ENCODE measurements at places on chromosomes 3 and 15. TPM values are rescaled to one million over a fixed set of nuclear protein-coding genes. Genes with fewer than 3 reads are reported as not detected.
A peak's percentile ranks its signal among the peaks of the same experiment; 100 is the strongest.

Gene C3orf22
- polyA plus RNA-seq = not detected

Gene AHSG
- polyA plus RNA-seq = 0.03 TPM

Gene ANKRD34C
- 0.01 TPM for polyA plus RNA-seq

Gene CCR3
- not detected for polyA plus RNA-seq

DNA sequence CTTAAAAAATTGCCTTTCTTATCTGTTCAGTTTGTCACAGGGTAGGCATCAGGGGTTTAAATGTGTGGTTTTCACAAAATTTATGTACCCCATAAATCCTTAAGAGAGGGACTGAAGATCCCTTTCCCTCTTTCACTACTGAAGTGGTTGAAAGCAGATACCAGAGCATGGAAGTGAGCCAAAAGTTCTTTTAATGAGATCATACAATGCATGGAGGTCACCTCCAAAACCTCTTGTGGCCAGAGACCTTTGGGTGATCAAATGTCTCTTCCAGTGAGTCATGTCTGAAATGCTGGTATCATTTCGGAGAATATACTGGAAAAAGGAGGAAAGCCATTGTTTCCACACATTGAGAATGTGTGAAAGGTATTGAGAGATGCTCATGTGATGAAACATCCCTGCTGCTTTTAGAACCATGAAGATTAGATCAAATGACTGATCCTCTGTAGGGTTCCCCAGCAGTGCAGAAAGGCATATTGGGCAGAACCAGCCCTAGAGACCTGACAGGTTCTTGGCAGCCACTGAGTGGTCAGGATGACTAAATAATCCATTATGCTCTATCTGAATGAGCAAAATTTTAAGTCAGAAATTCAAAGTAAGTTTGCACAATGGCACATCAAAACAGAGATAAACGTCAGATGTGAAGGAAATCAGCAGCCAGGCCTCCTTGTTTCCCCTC lies 165.8 kb upstream of the SLC2A2 start:
- no peak overlapping the region for H3K4me3 ChIP-seq
- no peaks in the 10 kb centered on the region for H3K36me3 ChIP-seq
- H3K27ac ChIP-seq = no peak overlapping the region
- DNase-seq = no peak
- H3K27me3 ChIP-seq = no peaks in the 10 kb centered on the region

- H3K4me1 ChIP-seq = no peaks in the 10 kb centered on the region
- no peak for DNase-seq
- no peaks in the 10 kb centered on the region for H3K36me3 ChIP-seq
- no peak overlapping the region for H3K27ac ChIP-seq
Measured at GRCh38 chr3:34155108-34155507, 356.7 kb downstream of the PDCD6IP start.

GRCh38 chr15:29316422-29316821 lies 46.8 kb upstream of the NSMCE3 start:
- H3K4me1 ChIP-seq = no peaks in the 10 kb centered on the region
- H3K4me3 ChIP-seq = no peak overlapping the region
- no peaks in the 10 kb centered on the region for H3K27me3 ChIP-seq
- no peak overlapping the region for H3K27ac ChIP-seq

GRCh38 chr3:100637197-100637631 lies 27.8 kb downstream of the ADGRG7 start:
- DNase-seq = no peak
- no peaks in the 10 kb centered on the region for H3K36me3 ChIP-seq
- H3K4me3 ChIP-seq = no peak overlapping the region
- H3K27me3 ChIP-seq = no peaks in the 10 kb centered on the region
- no peaks in the 10 kb centered on the region for H3K4me1 ChIP-seq

GRCh38 chr3:57756528-57757401 lies 656 bp downstream of the SLMAP start:
- peak; percentile 50 for DNase-seq
- H3K27ac ChIP-seq = peak overlapping the region; percentile 94
- H3K27me3 ChIP-seq = no peaks in the 10 kb centered on the region
- H3K4me1 ChIP-seq = peaks cover 21% of the 10 kb centered on the region
- peak overlapping the region; percentile 88 for H3K4me3 ChIP-seq

DNA sequence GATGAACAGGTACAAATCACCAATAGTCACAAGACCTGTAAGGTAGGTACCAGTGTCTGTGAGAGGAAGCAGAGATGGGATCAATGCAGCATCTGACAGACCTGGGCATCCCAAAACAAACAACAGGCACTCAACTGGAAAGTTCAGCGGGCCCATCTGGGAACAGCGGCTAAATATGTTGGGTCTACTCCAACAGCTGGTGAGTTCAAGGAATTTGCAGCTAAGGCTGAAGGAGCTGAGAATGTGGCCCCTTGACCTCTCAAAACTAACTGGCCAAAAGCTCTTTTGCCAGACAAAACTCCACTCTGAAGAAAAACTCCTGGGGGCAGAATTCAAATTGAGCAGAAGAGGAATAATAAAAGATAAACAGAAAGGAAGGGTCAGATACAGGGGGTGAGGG lies 24.4 kb downstream of the AVEN start:
- H3K4me1 ChIP-seq = peaks cover 4% of the 10 kb centered on the region
- H3K36me3 ChIP-seq = no peaks in the 10 kb centered on the region
- no peak for DNase-seq
- no peak overlapping the region for H3K27ac ChIP-seq
- H3K27me3 ChIP-seq = no peaks in the 10 kb centered on the region

GRCh38 chr3:56654460-56654859 lies 28.6 kb downstream of the TASOR start:
- DNase-seq = no peak
- H3K36me3 ChIP-seq = peaks cover 35% of the 10 kb centered on the region
- H3K27ac ChIP-seq = no peak overlapping the region
- no peak overlapping the region for H3K4me3 ChIP-seq

- DNase-seq = no peak
- H3K4me3 ChIP-seq = no peak overlapping the region
Measured at GRCh38 chr15:75211436-75212199, 9.9 kb downstream of the C15orf39 start.

DNA sequence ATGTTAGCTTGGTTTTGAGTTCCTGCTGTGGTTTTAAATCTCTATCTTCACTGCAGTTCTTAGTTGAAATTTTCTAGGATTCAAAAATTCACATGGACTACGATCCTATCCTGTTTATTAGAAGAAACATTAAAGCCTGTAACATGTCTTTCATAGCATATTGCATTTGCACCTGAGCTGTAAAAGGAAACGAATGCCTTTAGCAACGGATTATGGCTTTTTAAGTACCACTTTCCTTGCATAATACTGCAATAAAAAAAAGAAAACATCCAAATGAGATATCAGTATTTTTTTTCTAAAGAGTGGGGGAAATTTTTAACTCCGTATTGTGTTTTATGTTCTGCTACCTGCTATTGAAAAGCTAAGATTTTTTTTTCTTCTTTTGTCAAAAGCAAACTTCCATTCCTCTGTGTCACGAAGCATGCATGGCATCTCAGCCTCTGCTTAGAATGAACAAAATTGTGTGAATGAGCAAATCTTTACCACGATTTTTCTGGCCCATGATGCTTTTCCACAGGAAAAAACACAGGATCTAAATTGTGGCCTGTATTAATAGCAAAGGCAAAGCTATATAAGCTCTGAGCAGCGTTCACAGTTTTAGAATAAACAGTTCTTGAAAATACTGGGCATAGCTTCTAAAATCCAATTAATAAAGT lies 110.0 kb upstream of the CDIN1 start:
- no peak for DNase-seq
- no peak overlapping the region for H3K4me3 ChIP-seq
- no peaks in the 10 kb centered on the region for H3K36me3 ChIP-seq
- H3K27ac ChIP-seq = no peak overlapping the region

- no peak overlapping the region for H3K4me3 ChIP-seq
- H3K4me1 ChIP-seq = no peaks in the 10 kb centered on the region
- no peaks in the 10 kb centered on the region for H3K36me3 ChIP-seq
- DNase-seq = no peak
Measured at GRCh38 chr3:187651282-187651681, 18.9 kb downstream of the SST start.

DNA sequence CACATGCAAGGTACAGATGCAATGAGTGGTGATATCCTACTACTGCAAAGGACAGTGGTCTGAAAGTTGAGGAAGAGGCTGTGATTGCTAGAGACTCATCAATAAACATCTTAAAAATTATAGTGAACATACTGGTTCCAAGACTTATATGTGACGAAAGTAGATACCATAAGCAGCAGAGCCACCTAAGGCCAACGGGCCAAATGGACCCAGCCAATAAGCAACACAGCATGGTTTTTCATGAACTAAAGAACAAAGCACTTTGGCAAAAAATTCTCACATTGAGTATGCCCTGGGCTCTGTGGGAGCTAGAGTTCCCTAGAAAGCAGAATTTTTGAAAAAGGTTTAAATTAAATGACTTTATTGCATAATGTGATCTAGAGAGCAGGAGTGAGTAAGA lies 272.1 kb downstream of the SI start:
- no peak overlapping the region for H3K27ac ChIP-seq
- peak; percentile 8 for DNase-seq
- H3K4me1 ChIP-seq = no peaks in the 10 kb centered on the region
- no peaks in the 10 kb centered on the region for H3K36me3 ChIP-seq
- no peak overlapping the region for H3K4me3 ChIP-seq

- H3K27ac ChIP-seq = no peak overlapping the region
- H3K4me1 ChIP-seq = peaks cover 12% of the 10 kb centered on the region
- DNase-seq = no peak
- no peaks in the 10 kb centered on the region for H3K27me3 ChIP-seq
Measured at GRCh38 chr3:177145954-177146353, 51.3 kb downstream of the TBL1XR1 start.

GRCh38 chr3:20576228-20576627 lies 390.2 kb upstream of the SGO1 start:
- H3K27ac ChIP-seq = no peak overlapping the region
- H3K27me3 ChIP-seq = no peaks in the 10 kb centered on the region
- H3K4me1 ChIP-seq = no peaks in the 10 kb centered on the region
- no peaks in the 10 kb centered on the region for H3K36me3 ChIP-seq
- DNase-seq = peak; percentile 23

- no peak overlapping the region for H3K4me3 ChIP-seq
- no peaks in the 10 kb centered on the region for H3K27me3 ChIP-seq
- no peak for DNase-seq
Measured at GRCh38 chr3:127614928-127615589, 13.9 kb upstream of the PODXL2 start.

- H3K4me3 ChIP-seq = peak overlapping the region; percentile 57
- no peak overlapping the region for H3K27ac ChIP-seq
- no peaks in the 10 kb centered on the region for H3K4me1 ChIP-seq
Measured at GRCh38 chr15:41333026-41333562, 413 bp downstream of the NUSAP1 start.

DNA sequence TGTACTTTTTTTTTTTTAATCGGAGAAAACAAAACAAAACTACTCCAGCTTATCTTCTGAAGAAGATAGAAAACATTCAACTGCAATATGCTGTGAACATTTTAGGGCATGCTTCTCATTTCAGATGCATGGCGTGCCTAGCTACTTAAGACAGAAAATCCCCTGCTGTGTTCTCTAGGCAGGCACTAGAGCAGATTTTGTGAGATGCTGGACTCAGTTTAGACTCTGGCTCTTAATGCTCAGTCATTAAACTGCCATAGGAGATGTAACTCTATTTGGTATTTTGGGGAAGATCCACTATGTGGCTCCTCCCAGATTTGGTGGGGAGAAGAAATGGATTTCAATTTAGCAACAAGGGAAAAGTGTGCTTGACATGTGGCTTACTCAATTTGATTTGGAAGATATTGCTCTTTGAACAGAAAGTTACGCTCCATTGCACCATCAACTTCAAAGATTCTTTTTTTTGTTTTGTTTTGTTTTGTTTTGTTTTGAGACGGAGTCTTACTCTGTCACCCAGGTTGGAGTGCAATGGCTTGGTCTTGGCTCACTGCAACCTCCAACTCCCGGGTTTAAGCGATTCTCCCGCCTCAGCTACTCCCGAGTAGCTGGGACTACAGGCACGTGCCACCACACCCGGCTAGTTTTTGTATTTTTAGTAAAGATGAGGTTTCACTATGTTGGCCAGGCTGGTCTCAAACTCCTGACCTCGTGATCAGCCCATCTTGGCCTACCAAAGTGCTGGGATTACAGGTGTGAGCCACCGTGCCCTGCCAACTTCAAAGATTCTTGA lies 62.0 kb upstream of the LEKR1 start:
- no peaks in the 10 kb centered on the region for H3K27me3 ChIP-seq
- H3K27ac ChIP-seq = no peak overlapping the region
- no peak for DNase-seq
- H3K4me1 ChIP-seq = peaks cover 9% of the 10 kb centered on the region

GRCh38 chr3:78967061-78967460 lies 800.7 kb downstream of the ROBO1 start:
- no peak overlapping the region for H3K4me3 ChIP-seq
- no peak for DNase-seq
- H3K27me3 ChIP-seq = no peaks in the 10 kb centered on the region
- H3K4me1 ChIP-seq = no peaks in the 10 kb centered on the region
- H3K27ac ChIP-seq = no peak overlapping the region
- no peaks in the 10 kb centered on the region for H3K36me3 ChIP-seq

DNA sequence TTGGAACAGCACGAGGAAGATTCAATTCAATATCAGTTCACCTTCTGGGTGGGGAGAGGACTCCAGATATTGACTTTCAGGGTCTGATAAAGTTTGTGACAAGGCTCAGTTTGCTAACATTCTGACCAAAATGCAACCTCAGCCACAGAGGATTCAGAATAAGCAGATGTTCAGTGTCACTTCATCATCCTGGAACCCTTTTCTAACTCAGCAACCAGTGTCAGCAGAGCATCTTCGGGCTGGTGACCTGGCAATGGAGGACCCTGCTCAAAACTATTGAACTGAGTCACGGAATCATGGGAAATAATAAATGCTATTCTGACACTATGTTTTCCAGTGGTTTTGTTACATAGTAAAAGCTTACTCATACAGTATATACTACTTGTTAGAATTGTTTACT lies 433.4 kb upstream of the CFAP20DC start:
- no peaks in the 10 kb centered on the region for H3K27me3 ChIP-seq
- no peaks in the 10 kb centered on the region for H3K36me3 ChIP-seq
- H3K27ac ChIP-seq = no peak overlapping the region
- no peaks in the 10 kb centered on the region for H3K4me1 ChIP-seq

Data from lung (tissue), 17 donors.